ENCODE measurements at places on chromosomes 11 and 22. TPM values are rescaled to one million over a fixed set of nuclear protein-coding genes. Genes with fewer than 3 reads are reported as not detected.

DLG2 gene
- total RNA-seq, result 0.20 TPM

MPZL3 gene
- total RNA-seq, result 0.35 TPM

RIN1 gene
- total RNA-seq, result 41.2 TPM

MMP12 gene
- 0.07 TPM for total RNA-seq

KMT2A gene
- 16.8 TPM for total RNA-seq

CNTF gene
- 1.3 TPM for total RNA-seq

MCHR1 gene
- not detected for total RNA-seq

PEX16 gene
- total RNA-seq, result 19.4 TPM

OSM gene
- not detected for total RNA-seq

LMO2 gene
- 0.44 TPM for total RNA-seq

RIBC2 gene
- 2.5 TPM for total RNA-seq

DKK3 gene
- total RNA-seq, result 14.5 TPM

OR51B4 gene
- total RNA-seq, result not detected

CCDC81 gene
- total RNA-seq, result 0.33 TPM

NXPE1 gene
- not detected for total RNA-seq

TNNT3 gene
- not detected for total RNA-seq

C11orf42 gene
- not detected for total RNA-seq

SLC2A11 gene
- total RNA-seq, result 10.0 TPM

SLC6A5 gene
- not detected for total RNA-seq

OR5A1 gene
- not detected for total RNA-seq

SCGB1D2 gene
- not detected for total RNA-seq

PIWIL4 gene
- total RNA-seq, result 0.44 TPM

EHF gene
- 0.55 TPM for total RNA-seq

SEC14L2 gene
- 34.1 TPM for total RNA-seq

UCP3 gene
- 1.4 TPM for total RNA-seq

MICALL1 gene
- 18.2 TPM for total RNA-seq

POLD3 gene
- 20.0 TPM for total RNA-seq

BATF2 gene
- 0.93 TPM for total RNA-seq

AP5B1 gene
- 11.2 TPM for total RNA-seq

SSH3 gene
- total RNA-seq, result 23.4 TPM

MRPL40 gene
- total RNA-seq, result 44.7 TPM

C22orf31 gene
- total RNA-seq, result not detected

MAPK8IP1 gene
- 6.0 TPM for total RNA-seq
